ENCODE measurements at places on chromosomes 4 and X.

DNA sequence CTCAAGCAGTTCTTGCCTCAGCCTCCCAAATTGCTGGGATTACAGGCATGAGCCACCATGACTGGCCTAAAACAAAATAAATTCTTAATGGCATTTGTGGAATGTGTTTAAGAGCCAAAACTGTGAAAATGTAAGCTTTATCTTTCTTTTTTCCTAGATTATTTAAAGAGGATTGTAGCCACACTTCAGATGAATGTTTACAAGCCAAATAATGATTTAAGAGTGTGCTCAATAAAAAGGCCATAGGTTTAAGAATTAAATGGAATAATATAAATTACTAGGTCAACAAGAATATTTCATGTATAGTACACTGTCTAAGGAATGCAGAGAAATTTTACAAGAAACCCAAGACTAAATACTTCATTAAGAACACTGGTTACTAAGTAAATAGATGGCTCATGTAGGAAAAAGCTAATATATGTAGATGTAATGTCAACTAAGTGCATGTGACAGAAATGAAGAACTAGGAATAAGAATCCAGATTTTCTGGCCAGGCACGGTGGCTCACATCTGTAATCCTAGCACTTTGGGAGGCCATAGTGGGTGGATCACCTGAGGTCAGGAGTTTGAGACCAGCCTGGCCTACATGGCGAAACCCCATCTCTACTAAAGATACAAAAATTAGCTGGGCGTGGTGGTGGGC lies 21.3 kb upstream of the UGDH start:
- no peak for DNase-seq

DNA sequence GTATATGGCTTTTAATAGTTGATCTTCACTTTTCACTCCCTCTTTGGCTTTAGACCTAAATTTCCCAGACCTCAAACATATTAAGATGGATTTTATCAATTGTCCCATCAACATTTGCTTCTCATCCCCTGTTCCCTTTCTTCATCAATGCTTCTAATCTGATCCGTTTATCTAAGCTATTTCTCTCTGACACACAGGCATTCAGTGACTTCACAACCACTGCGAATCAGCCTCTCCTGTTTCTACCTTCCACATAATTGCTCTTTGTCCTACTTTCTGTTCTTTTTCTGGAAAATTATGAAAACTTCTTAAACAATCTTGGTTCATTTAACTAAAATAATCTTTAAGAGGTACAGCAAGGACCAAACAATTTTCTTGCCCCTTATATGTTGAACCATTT lies 115.2 kb downstream of the GLRA3 start:
- no peak for DNase-seq

DNA sequence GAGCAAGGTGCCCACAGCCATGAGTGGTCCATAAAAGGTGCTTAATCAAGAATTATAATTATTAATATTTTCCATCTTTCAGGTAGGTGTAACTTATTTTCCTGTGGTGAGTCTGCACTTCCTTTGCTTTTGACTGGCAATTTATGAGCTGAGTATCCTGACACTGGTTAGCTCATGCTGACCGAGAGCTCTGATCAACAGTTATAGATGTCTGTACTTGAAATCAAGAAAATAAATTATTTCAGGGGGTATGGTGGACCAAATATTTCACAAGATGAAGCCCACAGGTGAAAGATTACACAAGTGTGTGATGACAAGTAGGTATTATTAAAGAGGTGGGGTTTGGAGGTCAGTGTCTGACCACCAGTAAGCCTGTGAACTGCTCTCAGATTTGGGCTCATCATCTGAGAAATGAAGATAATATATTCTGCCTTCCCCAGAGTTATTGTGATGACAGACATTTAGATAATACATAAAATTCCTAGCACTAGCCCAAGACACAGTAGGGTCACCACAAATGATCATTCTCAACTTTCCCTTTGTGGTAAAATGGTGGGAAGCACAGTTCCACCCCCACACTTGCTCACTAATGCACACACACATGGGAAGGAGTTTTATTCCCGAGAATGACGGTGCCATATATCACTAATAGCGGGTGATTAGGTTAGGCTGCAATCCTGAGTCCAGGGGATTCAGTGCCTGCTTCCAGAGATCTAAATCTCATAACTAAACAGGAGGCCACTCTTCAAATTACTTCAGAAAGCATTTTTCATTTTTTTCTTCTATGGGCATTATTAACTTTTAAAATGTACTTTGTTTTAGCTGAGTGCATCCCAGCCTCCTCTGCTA lies 34.0 kb upstream of the PACRGL start:
- DNase-seq: no peak

GRCh38 chr4:155679343-155679742 lies 12.7 kb downstream of the GUCY1A1 start:
- DNase-seq: no peak

DNA sequence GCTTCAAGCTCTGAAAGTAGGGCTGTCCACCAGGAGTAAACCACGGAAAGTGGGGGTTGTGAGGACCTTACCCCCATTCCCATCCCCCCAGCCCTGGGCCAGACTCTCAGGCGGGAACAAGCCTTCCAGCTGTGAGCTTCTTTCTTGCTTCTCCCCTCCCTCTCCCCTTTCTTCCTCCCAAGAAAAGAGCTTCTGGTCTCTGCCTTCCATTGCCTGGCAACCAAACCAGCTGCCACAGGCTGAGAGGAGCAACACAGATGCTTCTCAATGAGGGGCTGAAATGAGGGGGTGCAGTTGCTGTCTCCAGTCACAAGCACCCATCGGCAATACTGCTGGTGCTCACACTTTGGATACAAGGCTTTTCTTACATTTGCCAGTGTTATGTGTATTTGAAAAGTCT lies 72.5 kb downstream of the SLC16A2 start:
- no peak for DNase-seq

DNA sequence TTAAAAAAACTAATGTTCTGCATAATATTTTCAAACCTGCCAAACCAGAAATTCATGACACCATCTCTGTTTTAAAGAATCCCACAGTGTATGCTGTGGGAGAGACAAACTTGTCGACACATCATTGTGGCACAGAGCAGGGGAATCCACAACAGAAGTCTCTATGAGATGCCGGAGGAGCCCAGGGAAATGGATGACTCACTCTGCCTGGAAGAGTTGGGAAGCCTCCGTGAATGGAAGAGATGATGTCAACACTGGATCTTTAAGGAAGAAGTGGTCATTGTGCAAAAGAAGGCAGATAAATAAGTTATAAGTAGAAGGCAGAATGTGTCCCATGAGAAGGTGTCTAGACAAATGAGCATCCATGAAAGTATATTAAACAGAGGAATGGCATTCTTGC lies 595.1 kb downstream of the RAB28 start:
- no peak for DNase-seq

GRCh38 chr4:30854531-30854930 lies 134.4 kb downstream of the PCDH7 start:
- no peak for DNase-seq

GRCh38 chr4:127469542-127469941 lies 163.2 kb upstream of the INTU start:
- DNase-seq: no peak

GRCh38 chr4:1775731-1776500 lies 17.2 kb upstream of the FGFR3 start:
- DNase-seq: no peak

DNA sequence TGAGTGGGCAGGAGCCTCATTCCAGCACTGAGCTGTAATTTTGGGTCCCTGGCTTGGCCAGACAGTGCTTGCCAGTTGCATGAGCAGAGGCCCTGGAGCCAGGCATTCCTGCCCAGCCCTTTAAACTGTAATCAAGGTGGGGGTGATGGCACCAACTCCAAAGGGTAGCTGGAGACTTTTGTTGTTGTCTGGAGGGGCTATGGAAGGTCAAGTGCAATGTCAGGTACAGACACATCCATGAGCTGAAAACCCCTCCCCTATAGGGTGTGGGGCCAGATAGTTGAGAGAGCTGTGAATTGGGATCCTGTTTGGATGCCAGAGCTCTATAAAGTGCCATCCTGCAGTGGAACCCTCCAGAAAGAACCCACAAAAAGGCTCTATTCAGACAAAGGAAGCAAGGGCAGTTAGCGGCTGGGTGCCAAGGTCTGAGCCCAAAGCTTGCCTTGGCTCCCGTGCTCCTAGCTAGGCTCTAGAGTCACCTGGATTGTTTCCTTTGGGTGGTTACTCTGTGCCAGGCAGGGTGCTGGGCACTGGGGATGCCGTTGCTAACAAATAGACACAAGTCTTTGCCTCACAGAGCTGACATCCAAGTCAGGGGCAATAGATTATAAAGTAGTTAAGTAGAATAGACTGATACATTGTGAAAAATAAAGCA lies 163.0 kb downstream of the EFNB1 start:
- peak; percentile 67 for DNase-seq

GRCh38 chr4:41000356-41000755 lies 214.0 kb downstream of the APBB2 start:
- DNase-seq: no peak

- no peak for DNase-seq
These were observed 162.3 kb upstream of the MAMLD1 start for GRCh38 chrX:150200820-150201287.

DNA sequence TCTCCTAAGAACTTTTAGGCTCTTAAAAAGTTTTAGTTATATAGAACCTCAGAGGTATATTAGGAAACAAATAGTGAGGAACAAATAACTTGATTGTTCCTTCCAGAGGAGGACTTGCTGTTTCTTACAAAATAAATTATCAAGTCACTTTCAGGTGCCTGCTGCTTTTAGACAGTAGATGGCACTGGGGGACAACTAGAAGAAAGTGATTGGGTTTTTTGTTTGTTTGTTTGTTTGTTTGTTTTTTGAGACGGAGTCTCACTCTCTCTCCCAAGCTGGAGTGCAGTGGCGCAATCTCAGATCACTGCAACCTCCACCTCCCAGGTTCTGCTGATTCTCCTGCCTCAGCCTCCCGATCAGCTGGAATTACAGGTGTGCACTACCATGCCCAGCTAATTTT lies 35.4 kb upstream of the CDKL5 start:
- DNase-seq: no peak

- DNase-seq: no peak
These were observed 50.3 kb downstream of the WDFY3 start for GRCh38 chr4:84916227-84916626.

DNA sequence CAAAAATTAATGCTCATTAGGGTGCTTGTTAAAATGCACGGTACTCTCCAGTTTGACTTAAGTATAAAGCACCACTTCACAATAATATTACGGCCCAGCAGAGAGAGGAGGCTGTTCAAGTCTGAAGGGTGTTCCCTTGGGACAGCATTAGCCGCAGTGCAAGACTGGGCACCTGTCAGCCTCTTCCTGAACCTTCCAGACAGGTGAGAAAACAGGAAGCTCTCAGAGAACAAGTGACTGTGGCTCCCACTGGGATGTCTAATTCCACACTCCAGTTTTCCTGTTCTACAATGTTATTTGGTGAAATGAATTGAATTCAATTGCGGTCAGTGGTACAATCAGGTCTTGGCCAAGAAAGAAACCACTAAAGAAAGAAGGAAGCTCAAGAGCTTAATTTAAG lies 414.4 kb downstream of the SMARCA1 start:
- no peak for DNase-seq

DNA sequence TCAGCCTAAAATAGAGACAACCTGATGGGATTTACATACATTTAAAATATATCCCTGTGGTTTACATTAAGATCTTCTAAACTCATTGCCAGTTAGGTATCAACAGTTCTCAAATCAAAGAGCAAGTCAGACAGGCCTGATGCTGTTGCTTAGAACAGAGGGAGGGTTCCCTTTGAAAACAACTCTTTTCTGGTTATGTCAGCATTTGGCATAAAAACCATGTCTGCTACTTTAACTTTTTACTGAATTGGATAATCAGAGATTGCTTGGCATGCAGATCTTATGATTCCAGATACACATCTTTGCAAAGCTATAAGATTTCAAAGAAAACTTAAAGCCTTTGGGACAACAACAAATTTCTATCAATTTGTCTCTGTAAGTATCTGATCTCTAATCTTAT lies 140.8 kb downstream of the CPE start:
- no peak for DNase-seq

DNA sequence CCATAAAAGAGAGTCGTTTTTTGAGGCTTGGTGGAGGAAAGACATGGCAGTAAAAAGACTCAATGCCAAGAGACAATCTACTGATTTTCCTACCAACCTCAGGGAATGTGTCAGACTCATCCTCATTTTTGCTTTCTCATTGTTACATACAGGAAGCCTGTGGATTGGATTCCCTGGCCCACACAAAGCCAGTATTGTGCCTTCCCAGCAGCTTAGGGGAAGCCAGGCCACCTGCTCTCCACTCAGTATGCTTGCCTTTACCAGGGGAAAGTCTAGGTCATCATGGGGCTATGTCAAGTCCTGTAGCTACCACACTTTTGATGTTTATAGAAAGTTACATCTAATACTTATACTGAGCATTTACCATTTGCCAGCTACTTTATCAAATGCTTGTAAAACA lies 11.0 kb downstream of the BMX start:
- DNase-seq: no peak

GRCh38 chr4:125303821-125304220 lies 10.9 kb upstream of the FAT4 start:
- DNase-seq: no peak

DNA sequence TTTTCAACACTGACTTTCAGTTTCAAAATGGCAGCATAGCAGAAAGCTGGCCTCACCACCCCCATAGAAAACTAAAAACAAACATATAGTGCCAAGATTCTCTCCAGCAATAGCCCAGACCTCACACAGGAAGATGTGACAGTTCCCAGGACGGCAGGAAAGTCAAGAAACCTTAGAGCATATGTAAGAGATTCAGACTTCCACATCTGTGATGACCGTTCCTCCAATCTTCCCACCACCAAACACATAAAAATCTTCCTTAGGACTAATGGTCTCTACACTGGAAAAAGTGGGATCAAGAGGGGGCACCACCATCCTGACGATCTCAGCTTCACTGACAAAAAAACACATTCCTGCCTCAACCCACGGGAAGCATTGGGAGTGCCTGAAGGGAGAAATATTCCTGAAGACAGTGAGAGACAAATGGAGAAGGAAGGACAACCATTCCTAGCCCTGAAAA lies 134.1 kb upstream of the CPXCR1 start:
- no peak for DNase-seq

GRCh38 chr4:53987761-53988171 lies 76.6 kb downstream of the CHIC2 start:
- DNase-seq: no peak

DNA sequence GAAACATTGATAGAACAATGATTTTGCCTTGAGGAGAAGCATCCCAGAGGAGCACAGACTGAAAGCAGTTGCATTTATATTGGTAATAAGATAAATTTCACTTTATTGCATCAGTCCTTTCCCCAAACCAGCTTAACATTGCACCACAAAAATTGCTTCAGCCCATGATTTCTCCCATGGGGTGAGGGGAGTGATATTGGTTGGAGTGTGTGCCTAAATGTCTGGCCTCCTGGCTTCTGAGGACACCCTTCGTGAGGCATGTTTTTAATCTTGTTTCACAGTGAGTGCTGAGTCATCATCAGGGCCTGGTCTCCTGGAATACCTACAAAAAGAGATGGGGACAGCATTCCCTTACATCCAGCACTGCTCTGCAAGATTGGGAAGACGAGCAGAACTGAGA lies 487.9 kb downstream of the C4orf33 start:
- DNase-seq: no peak

- no peak for DNase-seq
These were observed 72.6 kb upstream of the PPARGC1A start for GRCh38 chr4:23962462-23962861.
